ENCODE measurements at places on chromosomes 4 and X. TPM values are rescaled to one million over a fixed set of nuclear protein-coding genes. Genes with fewer than 3 reads are reported as not detected.

Gene VCX
- not detected for total RNA-seq

DNA sequence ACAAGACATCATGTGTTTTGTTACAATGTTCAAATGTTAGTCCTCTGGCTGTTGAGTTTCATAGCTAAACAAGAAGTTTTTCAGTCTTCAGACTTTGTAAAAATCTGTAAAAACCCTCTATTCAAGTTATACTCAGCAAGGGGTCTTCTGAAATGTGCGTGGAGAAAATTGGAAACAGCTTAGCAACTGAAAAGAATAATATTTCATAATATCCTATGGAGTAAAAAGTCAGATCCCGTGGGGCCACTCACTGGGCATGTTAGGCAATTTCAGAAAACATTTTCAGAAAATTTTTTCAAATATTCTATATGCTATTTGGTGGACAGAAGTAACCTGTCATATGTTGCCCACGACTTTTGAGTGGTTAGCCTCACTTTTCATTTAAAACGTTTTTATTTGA lies 118.3 kb downstream of the CORIN start:
- DNase-seq, result no peak

- DNase-seq, result no peak
Observed at GRCh38 chr4:167020410-167020809, 213.9 kb downstream of the SPOCK3 start.

GRCh38 chr4:7310451-7310850 lies 118.1 kb downstream of the SORCS2 start:
- no peak for DNase-seq

GRCh38 chr4:102826105-102826889 lies 1.1 kb downstream of the UBE2D3 start:
- DNase-seq, result no peak

- no peak for DNase-seq
Observed at GRCh38 chrX:21943460-21944135, 3.1 kb downstream of the SMS start.

Gene SSX1
- not detected for total RNA-seq

Gene FAM184B
- total RNA-seq, result not detected

DNA sequence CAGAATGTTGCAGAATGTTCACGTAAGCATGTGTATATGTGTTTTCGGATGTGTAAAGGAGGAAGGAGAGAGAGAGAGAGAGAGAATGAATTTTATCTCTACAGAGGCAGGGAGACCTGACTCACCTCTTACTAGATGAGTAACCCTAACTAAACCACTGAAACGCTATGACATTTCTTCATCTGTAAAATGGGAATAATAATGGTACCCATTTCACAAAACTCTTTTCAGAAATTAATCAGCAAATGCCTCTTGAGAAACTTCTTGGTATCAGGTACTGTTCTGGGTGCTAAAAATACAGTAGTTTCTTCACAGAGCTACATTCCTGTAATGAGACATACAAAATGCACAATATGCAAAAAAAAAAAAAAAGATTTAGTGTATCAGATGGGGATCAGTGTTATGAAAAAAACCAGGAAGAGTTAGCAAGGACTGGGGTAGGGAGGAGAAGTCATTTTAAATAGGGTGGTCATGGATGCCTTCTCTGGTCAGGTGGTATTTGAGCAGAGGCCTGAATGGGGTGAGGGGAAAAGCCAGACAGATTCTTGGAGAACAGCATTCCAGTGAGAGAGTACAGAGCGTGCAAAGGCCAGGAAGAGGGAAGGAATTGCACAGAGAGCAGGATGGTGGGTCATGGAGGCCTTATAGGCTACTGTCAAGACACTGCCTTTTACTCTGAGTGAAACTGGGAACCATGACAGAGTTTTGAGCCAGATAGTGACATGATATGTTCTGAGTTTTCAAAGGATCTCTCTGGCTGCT lies 84.9 kb upstream of the SPANXB1 start:
- no peak for DNase-seq

GRCh38 chr4:112492321-112492720 lies 23.7 kb downstream of the NEUROG2 start:
- DNase-seq, result no peak

Gene HAND2
- 6.3 TPM for total RNA-seq

- DNase-seq, result no peak
Observed at GRCh38 chrX:98607739-98608138, 1724.0 kb downstream of the RPA4 start.

DNA sequence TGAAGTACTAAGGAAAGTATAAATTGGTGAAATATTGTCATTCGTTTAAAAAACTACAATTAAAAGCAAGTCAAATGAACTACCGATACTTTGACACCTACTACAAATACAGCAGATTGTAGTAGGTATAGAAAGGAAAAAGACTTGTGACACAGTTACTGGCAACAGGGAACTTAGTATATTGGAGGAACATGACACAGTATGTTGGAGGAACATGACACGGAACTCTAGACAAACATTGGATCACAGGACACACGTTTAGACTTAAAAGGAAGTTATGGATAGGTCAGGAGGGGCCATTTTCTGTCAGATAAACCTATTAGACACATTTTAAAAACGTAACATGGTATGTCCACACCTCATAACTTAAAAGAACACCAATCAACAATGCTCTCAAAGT lies 132.5 kb downstream of the APBB2 start:
- DNase-seq, result no peak

DNA sequence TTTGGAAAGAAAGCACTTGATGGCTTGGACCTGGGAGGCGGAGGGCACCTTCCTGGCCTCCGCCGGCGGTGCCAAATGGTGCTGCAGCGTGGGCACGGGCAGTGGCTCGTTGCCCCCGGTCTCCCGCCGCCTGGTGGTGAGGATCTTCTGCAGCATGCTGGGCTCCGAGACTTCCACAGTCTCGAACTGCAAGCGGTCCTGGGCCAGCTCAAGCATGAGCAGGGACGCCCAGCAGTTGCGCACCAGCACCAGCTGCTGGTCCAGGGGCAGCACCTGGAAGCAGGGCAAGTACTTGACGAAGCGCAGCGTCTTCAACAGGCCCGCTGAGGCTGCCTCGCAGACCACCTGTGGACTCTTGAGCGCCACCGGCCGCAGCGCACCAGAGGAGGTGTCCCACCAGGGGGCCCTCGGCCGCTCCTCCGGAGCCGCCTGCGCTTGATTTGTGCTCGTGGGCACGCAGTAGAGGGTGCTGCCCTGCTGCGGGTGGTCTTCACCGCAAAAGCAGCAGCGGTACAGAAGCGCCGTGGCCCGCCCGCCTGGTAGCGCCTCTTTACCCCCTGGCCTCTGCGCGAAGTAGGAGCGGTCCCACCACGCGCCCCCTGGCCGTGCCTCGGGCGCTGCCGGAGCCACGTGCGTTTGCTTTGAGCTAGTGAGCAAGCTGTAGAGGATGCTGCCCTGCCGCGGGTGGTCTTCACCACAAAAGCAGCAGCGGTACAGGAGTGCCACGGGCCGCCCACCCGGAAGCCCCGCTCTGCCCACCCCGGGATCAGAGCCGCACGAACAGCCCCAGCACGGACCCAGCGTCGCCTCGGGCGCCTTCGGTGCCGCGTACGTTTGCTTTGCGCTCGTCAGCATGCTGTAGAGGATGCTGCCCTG lies 689 bp downstream of the NR0B1 start:
- no peak for DNase-seq

DNA sequence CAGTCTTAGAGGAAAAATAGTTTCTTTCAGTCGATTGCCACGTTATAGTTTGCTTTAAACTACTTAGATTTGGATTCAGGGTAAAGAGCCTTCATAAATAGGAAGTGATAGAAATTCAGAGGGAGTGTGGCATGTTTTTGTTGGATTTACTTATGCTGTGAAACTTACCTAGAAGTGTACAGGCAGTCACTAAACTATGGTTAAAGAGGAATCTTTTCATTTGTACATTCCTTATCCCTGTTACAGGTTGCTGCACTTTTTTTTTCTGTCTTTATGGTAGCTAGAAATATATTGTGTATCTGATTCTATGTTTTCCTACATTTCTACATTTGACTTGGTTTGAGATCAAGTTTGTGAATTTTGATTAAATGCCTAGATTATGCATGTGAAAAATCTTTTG lies 19.1 kb downstream of the WWC2 start:
- no peak for DNase-seq

DNA sequence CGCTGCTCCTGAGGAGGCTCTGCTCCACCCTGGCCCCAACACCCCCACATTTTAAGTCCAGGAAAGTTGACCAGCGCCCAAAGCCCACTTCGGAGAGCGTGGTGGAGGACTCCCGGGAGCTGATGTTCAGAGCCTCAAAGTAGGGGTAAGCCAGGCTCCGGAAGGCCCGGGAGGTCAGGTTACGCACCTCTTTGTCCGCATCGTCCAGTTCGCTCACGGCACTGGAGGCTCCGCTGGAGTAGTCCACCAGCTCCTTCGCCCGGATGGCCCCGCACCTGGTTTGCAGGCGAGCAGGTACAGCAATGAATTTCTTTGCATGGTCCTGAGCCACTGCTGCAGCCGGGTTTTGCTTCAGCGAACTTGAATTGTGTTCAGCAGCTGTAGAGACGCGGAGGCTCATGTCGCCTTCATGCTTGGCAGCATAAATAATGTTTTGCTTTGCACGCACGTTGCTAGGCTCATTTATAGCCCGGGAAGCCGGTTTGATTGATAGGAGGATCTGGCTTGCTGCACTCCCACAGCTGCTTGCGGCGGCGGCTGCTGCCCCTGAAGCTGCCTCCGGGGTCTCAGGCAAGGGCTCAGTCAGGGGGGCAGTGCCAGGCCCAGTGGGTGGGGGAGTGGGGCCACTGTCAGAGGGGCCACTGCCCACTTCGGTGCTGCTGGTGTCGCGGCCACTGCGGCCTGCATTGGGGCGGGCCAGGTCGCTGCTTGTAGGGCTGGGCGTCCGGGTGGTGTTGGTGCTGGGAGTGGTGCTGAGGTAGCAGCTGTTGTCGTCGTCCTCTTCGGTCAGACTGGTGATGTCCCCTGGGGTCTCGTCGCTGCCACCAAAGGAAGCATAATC lies 4.8 kb downstream of the C4orf54 start:
- DNase-seq, result no peak

DNA sequence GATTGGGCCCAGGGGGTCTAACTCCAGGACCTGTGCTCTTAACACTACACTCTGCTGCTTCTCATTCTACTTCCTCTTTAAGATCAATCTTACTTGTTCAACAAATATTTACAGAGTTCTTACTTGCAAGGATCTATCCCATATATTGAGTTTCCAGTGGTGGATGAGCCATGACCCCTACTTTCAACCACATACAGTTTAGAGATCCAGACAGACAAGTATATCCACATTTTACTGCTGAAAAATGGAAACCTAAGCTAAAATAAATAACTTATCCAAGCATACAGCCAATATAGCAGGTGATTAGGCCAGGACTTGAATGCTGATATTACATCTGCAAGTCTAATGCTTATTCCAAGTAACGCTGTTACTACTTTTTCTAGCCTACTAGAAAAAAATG lies 18.7 kb downstream of the TMEM150C start:
- DNase-seq, result no peak

Gene ERCC6L
- not detected for total RNA-seq

GRCh38 chr4:113584407-113585150 lies 177.0 kb downstream of the CAMK2D start:
- no peak for DNase-seq

DNA sequence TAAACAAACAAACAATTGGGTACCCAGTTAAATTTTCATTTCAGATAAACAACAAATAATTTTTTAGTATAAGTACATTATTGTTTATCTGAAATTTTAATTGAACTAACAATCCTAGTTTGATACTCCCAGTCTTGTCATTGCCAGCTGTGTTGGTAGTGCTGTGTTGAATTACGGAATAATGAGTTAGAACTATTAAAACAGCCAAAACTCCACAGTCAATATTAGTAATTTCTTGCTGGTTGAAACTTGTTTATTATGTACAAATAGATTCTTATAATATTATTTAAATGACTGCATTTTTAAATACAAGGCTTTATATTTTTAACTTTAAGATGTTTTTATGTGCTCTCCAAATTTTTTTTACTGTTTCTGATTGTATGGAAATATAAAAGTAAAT lies 2.9 kb downstream of the CXCL8 start:
- DNase-seq, result no peak

Gene TCP11X1
- total RNA-seq, result not detected

Gene AFF1
- 122 TPM for total RNA-seq

GRCh38 chr4:78876568-78877320 lies 62.5 kb downstream of the PAQR3 start:
- DNase-seq, result no peak

DNA sequence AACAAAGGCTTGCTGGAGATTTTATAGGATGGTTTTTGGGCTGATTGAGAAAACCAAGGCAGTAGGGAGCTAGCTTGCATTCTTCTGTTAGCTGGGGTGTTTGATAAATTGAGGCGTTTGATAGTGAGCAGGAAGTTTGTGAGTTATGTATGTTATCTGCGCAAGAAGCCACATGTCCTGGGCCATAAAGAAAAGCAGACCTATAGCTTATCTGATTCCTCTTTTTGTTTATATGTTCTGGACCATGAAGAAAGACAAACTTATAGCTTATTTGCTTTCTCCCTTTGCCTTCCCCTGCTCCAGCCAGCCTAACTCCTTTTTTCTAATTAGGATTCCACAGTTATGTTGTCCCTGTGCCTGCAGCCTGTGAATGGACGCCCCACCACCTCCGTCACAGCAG lies 9.2 kb downstream of the HNRNPH2 start:
- DNase-seq, result no peak

GRCh38 chr4:52892880-52893279 lies 30.8 kb downstream of the RASL11B start:
- DNase-seq, result no peak

GRCh38 chr4:144259285-144259684 lies 118.8 kb upstream of the GYPA start:
- DNase-seq, result no peak

DNA sequence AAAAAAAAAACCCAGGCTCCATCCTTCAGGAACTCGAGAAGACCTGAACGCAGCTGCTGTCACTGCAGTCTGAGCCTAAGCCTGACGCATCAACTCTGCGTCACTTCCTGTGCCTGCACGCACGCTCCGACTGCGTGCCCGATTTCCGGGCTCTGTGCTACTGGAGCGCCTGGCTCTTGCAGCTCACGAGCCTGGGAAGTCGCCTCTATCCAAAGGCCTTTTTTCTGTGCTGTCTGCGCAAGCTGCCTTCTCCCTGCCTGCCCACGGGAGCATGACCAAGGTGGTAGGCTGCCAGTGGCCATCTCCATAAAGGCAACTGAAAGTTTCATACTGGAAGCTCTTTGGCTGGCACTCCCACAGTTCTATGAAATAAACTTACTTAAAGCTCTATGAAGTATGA lies 9.9 kb upstream of the GASK1B start:
- DNase-seq, result no peak

Gene ABLIM2
- 34.1 TPM for total RNA-seq

DNA sequence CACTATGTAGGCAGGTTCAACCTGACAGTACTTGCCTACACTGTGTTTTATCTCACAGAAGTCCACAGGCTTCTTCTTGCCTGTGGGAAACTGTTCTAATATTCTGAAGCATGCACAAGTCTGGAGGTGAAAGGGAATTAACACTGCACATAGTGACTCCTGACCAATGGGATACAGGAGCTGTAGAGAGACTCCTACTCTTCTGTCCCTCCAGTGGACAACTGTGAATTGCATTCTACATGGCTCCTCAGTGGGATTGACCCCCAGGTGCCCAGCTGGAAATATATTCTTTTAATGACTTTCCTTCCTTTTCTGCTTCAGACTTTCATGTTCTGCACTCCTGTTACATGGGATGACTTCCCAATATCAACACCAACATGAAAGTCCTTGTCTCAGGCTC lies 8.2 kb upstream of the YIPF6 start:
- no peak for DNase-seq
